ENCODE measurements at places on chromosomes 16 and 17.

DNA sequence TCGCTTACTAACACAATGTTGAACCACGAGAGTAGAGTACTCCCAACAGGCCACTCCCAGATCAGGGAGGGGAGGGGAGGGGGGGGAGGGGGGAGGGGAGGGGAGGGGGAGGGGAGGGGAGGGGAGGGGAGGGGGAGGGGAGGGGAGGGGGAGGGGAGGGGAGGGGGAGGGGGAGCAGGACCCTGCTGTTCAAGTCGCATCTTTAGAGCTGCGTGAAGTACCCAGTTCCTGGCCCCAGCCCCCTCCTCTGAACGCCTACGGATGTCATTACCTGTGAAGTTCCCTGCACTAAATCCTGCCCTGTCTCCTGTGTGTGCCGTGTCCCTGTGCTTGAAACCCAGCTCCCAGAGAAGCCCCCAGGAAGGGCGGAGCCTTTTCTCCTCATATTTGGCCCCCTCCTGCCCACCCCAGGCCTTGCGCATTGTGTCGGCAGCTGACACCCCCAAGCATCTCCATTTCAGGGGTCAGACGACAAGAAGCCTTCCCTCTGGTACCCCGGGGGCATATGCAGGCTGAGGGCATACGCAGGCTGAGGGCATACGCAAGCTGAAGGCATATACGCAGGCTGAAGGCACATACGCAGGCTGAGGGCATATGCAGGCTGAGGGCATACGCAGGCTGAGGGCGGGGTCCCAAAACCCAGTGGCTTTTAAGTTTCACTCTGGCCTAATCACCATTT lies 330.2 kb downstream of the C16orf95 start:
- no peak for DNase-seq

DNA sequence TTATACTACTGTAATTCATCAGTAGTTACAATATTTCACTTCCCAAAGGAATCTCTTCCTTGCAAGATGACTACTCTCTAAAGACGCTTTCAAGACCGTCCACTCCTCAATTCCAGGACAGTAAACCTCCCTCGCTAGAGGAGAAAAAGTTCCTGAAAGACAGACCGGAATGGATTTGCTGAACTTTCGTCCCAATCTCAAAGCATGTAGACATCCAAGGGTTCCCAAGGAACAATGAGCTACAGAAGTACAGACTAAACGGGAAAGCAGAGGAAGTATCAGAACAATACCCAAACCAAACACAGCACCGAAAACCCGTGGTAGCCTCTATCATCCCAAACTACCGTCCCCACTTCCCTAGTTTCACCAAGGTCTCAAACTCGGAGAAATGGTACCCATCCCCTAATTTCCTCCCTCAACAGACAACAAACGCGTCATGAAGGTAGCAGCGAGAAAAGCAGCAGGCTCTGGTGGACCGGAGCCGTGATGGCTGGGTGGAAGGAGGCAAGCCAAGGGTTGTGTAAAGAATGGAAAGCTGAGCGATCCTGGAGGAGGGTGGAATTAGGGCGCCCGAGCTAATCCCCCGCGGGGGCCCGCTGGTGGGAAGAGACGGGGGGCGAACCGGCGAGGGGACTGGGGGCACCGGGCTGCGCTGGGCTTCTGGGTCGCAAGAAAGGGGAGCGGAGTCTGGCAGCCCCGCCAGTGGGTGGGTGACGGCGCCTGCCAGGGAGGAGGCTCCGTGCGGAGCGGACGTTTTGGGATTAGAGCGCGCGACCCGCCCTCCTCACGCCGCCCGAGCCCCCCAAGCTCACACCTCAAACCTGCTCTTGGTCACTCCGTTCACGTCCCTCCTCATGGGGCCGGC lies 647 bp downstream of the FBXL20 start:
- DNase-seq, result no peak

DNA sequence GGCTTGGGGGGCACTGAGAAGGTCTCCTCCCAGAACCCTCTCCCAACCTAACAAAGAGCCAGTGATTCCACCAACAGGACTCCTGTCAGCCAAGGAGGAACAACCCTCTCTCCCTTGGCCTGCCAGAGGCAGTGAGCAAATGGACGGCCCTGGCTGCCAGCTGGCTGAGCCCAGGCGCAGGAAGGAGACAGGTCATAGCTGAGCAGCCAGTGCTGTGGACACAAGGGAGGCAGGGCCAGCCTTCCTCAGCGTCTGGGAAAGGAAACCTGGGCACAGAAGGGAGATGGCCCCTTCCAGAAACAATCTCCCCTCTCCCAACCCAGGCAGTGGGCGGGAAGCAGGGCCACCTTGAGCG lies 2.1 kb downstream of the MPO start:
- DNase-seq, result no peak

- no peak for DNase-seq
Observed at GRCh38 chr16:23302045-23302956, at the start of gene SCNN1B. Gene SCNN1B, plus strand, starts transcription at chr16:23302302. Its CDS starts 46,298 bp downstream, at chr16:23348600.

- DNase-seq, result no peak
Observed at GRCh38 chr17:13931111-13931526, 138.2 kb upstream of the COX10 start.

- no peak for DNase-seq
Observed at GRCh38 chr17:64020056-64020766, at the start of gene ICAM2. Gene ICAM2, minus strand, starts transcription at chr17:64020633. Its CDS starts 13,942 bp downstream, at chr17:64006691.

Measured in NCI-H2227 treated with DMSO at 0.1 percent for 48 hours (cell line).